CD14-positive monocyte (primary cell): ENCODE measurements at places on chromosomes 5 and 9. TPM values are rescaled to one million over a fixed set of nuclear protein-coding genes. Genes with fewer than 3 reads are reported as not detected.
A peak's percentile ranks its signal among the peaks of the same experiment; 100 is the strongest.

GRCh38 chr5:35151146-35151920, 79.0 kb downstream of the PRLR start:
- no peak overlapping the region for H3K27ac ChIP-seq
- no peaks in the 10 kb centered on the region for H3K36me3 ChIP-seq
- no peak overlapping the region for H3K4me3 ChIP-seq
- no peaks in the 10 kb centered on the region for H3K4me1 ChIP-seq

DNA sequence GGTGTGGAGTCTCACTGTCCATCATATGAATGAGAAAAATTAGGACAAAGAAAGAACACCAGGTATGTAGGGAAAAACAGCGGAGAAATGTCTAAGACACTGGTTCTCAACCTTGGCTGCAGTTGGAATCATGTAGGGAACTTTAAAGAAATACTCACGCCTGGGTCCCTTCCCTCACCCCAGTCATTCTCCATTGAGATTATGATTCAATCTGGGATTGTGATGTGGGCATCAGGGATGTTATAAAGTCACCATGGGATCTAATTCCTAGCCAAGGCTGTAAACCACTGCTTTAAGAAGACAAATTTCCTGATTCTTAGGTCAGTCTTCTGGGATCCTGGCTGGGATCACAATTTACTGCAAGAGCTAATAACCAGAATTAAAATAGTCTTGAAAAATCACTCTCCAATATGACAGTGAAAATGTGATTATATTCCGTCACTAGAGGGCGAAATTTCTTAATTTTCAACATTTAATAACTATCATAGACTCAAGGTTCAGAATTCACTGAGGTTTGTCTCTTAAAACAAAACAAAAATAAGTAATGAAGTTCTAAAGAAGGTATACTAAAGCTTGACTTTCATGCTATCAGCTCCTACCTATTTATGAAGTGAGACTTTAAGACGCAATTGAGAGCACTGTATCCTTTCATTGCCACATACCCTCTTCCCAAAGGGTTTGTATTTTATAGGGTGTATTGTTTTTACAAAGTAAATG, 60.5 kb downstream of the GLDC start:
- peaks cover 28% of the 10 kb centered on the region for H3K4me1 ChIP-seq
- no peak overlapping the region for H3K4me3 ChIP-seq
- no peaks in the 10 kb centered on the region for H3K27me3 ChIP-seq
- no peaks in the 10 kb centered on the region for H3K36me3 ChIP-seq
- H3K27ac ChIP-seq, result no peak overlapping the region
- no peak for DNase-seq

- H3K27me3 ChIP-seq, result no peaks in the 10 kb centered on the region
- no peak for DNase-seq
- H3K4me1 ChIP-seq, result no peaks in the 10 kb centered on the region
- no peak overlapping the region for H3K4me3 ChIP-seq
- no peaks in the 10 kb centered on the region for H3K36me3 ChIP-seq
Measured at GRCh38 chr5:57986761-57987341, 473.0 kb downstream of the PLK2 start.

DNA sequence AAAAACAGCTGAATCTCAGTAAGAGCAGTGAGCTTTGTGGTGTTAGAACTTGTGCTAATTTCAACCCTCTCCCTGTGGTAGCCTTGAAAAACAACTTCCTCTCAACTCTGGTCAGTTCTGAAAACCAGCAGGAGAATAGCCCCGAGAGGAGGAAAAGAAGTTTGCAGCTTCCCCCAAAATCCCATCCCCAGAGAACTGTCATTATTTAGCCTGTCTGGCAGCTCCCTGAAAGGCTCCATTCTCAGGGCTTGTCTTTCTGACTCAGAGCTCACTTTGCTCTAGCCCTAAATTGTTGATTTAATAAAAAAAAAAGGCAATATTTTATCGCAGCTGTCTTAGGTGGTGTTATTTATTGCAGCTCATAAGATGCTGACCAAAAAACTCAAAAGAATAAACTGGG, 11.4 kb upstream of the SLC45A2 start:
- H3K36me3 ChIP-seq, result no peaks in the 10 kb centered on the region
- no peaks in the 10 kb centered on the region for H3K27me3 ChIP-seq
- H3K4me3 ChIP-seq, result no peak overlapping the region
- no peak for DNase-seq

- peak; percentile 99 for DNase-seq
- H3K27me3 ChIP-seq, result no peaks in the 10 kb centered on the region
- H3K4me3 ChIP-seq, result no peak overlapping the region
- H3K36me3 ChIP-seq, result peaks cover 42% of the 10 kb centered on the region
- peak overlapping the region; percentile 90 for H3K27ac ChIP-seq
Measured at GRCh38 chr9:93119953-93120845, 13.9 kb downstream of the NINJ1 start.

DNA sequence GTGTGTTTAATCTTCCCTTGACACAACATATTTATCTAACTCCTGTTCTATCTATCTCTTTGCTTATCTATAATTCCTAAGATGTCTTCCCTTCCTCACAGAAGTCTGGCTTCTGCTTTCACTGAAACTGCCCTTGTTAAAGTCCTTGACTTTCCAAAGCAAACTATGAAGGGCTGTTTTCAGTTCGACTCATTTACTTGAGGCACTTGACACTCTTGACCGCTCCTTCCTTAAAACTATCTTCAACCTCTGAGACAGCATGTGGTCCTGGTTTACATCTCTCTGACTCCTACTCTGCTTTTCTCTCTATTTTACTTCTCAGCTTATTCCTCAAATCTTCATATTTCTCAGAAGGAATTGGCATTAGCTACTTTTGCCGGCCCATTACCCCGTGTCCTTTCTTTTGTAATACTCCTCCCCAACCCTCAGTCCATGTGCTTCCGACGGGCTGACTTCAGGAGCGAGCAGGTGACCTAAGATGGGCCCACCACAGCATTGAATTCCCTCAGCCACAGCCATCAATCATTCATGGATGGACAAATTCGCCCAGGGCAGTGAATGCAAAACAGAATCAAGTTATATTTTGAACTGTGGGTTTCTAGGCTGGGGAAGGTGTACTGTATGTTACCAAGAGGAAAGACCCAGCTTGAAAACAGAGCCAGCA, 1089.2 kb downstream of the PTPRD start:
- no peaks in the 10 kb centered on the region for H3K4me1 ChIP-seq
- H3K36me3 ChIP-seq, result no peaks in the 10 kb centered on the region
- no peak overlapping the region for H3K4me3 ChIP-seq
- no peaks in the 10 kb centered on the region for H3K27me3 ChIP-seq

DNA sequence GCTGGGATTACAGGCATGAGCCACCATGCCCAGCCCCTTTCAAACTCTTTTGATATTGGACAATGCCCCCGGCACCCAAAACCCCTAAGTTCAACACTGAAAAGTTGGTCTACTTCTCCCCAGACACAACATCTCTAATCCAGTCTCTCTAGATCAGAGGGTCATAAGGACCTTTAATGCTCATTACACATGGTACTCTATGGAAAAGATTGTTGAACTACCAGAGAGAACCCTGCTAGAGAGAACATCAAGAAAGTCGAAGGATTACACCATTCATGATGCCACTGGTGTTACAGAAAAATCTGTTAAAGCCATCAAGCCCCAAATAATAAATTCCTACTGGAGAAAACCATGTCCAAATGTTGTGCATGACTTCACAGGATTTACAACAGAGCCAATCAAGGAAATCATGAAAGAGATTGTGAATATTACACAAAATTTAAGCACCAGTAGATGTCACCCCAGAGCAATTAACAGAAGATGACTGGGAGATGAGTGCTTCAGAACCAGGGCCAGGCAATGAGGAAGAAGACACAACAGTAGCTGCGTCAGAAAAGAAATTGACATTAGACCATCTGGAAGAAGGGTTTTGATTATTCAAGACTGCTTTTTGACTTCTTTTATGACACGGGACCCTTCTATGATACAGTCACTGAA, 28.3 kb upstream of the NIPAL4 start:
- no peaks in the 10 kb centered on the region for H3K27me3 ChIP-seq
- no peak overlapping the region for H3K4me3 ChIP-seq
- DNase-seq, result peak; percentile 56
- H3K4me1 ChIP-seq, result no peaks in the 10 kb centered on the region
- H3K36me3 ChIP-seq, result no peaks in the 10 kb centered on the region
- no peak overlapping the region for H3K27ac ChIP-seq

DNA sequence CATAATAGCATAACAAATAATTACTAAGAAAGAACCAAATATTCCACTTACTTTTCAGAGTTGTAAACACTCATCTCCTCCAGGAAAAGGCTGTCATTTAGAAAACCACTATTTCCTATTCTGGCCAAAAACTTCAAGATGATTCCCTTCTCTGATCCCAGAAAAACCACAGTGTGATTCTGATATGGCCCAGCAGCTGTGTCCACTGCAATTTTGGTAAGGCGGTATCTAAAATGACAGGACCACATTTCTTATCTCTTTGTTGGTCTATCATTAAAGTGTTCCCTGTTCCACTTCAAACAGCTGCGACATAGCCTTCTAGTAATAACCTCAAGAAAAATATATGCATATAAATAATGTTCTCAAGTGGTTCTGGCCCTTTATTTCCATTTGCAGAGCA, 96.1 kb downstream of the SEMA6A start:
- H3K4me3 ChIP-seq, result no peak overlapping the region
- no peaks in the 10 kb centered on the region for H3K36me3 ChIP-seq
- no peak for DNase-seq

DNA sequence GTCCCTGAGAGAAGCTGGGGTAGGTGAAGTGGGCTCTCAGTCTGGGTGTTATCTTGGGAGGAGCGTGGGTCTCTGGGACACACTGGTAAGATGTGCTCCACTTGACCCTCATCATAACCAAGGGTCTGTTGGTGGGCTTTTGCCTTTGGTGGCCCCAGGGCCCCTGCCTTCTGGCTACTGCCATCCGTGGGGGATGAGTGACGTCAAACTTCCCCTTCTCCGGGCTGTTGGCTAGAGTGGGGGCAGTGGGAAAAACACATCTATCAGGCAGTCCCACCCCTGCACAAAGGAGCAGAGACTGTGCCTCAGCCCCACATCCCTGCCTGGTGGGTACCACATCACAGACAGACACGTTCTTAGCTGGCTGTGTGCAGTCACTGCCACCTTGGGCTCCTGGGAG, 35.1 kb downstream of the GADD45G start:
- no peak for DNase-seq
- no peaks in the 10 kb centered on the region for H3K27me3 ChIP-seq
- H3K36me3 ChIP-seq, result no peaks in the 10 kb centered on the region
- H3K4me1 ChIP-seq, result peaks cover 15% of the 10 kb centered on the region
- peak overlapping the region; percentile 6 for H3K27ac ChIP-seq

DNA sequence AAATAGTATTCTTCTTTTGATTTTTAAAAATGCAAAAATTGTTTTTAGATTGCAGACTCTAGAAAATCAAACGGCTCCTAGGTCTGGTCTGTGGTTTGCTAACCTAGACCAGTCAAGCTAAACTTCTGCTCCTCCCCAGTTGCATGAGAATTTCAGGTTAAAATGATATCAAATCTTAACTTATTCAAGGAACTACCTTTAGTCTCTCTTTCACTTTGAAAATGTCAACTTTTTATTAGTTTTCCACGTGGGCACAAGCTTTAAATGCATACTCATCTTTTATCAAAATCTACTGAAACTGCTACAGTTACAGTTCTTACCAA, 8.8 kb downstream of the CAMK4 start:
- H3K4me1 ChIP-seq, result no peaks in the 10 kb centered on the region
- H3K4me3 ChIP-seq, result no peak overlapping the region
- H3K27me3 ChIP-seq, result no peaks in the 10 kb centered on the region
- DNase-seq, result no peak

GRCh38 chr9:36936498-36936831, 97.6 kb downstream of the PAX5 start:
- H3K27me3 ChIP-seq, result no peaks in the 10 kb centered on the region
- no peak overlapping the region for H3K4me3 ChIP-seq
- H3K36me3 ChIP-seq, result no peaks in the 10 kb centered on the region
- DNase-seq, result no peak
- H3K27ac ChIP-seq, result no peak overlapping the region

- DNase-seq, result no peak
- H3K36me3 ChIP-seq, result no peaks in the 10 kb centered on the region
- no peaks in the 10 kb centered on the region for H3K4me1 ChIP-seq
- no peak overlapping the region for H3K27ac ChIP-seq
Measured at GRCh38 chr5:107813559-107813958, 142.8 kb upstream of the EFNA5 start.

GRCh38 chr5:150234576-150235499, 45.0 kb downstream of the SLC6A7 start:
- no peaks in the 10 kb centered on the region for H3K27me3 ChIP-seq
- DNase-seq, result peak; percentile 87
- no peak overlapping the region for H3K27ac ChIP-seq
- H3K4me1 ChIP-seq, result peaks cover 13% of the 10 kb centered on the region
- no peaks in the 10 kb centered on the region for H3K36me3 ChIP-seq

DNA sequence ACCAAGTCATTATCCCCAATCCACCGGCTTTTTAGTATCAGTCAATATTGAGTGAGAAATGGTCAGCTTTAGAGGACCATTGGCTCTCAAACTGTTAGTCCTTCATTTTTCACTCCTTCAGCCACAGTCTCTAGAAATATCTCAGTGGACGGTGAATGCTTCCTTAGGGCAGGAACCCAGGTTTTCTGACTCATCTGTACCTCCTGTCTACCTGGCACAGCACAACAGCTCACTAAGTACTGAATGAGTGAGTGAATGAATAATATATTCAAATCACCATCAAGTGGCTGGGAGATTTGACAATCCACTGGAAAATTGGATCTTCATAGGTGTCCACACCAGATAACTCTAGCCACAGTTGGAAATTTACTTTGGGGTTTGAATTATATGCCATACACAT, 609.5 kb upstream of the CLINT1 start:
- peaks cover 38% of the 10 kb centered on the region for H3K4me1 ChIP-seq
- H3K27me3 ChIP-seq, result no peaks in the 10 kb centered on the region
- H3K36me3 ChIP-seq, result no peaks in the 10 kb centered on the region
- no peak for DNase-seq

DNA sequence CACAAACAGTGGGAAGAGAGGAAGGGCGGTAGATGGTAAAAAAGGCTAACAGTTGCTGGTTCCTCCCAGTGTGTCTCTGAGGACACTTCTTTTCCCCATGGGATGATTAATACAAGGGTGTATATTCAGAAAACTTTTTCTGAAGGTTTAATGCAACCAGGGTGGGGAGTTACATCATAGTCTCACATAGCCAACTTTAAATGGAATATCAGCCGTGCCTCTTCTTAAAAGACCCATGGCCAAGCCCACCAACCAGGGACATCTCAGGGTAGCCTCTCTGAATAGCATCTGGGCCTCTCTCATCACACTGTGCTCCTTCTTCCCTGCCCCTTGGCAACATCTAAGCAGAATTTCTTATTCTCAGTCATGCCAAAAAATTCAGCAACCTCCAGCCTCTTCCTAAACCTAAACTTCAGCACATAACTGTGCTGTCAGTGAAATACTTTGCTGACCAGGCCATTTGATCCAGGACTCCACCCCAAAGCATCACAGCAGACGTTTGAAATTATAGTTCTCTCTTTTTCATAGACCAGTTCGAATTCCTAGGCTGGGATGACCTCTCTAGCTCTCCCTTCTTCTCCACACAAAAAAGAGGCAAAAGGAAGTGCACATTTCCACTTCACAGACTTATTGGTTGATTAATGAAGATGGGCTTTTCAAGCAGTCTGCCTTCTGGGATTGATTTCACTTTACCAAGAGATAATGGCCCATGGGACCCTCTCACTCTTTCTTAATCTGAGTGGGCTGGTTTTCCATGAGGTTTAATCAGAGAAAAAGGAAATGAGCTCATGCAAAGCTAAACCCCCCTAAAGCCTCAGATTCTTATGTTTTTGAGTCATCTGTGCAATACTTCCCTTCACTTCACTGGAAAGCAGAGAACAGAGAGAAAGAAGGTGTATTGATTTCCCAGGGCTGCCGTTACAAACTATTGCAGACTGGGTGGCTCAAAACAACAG, 85.1 kb upstream of the RAI14 start:
- no peaks in the 10 kb centered on the region for H3K36me3 ChIP-seq
- H3K27ac ChIP-seq, result no peak overlapping the region
- DNase-seq, result no peak
- H3K4me3 ChIP-seq, result no peak overlapping the region

LMX1B gene
- not detected in 2 replicates for polyA plus RNA-seq

IFNA2 gene
- polyA plus RNA-seq, result not detected

OR1N1 gene
- not detected in 2 replicates for polyA plus RNA-seq

ASS1 gene
- polyA plus RNA-seq, result not detected

C5orf58 gene
- not detected in 2 replicates for polyA plus RNA-seq
